ENCODE measurements at places on chromosomes 3 and 15.

DNA sequence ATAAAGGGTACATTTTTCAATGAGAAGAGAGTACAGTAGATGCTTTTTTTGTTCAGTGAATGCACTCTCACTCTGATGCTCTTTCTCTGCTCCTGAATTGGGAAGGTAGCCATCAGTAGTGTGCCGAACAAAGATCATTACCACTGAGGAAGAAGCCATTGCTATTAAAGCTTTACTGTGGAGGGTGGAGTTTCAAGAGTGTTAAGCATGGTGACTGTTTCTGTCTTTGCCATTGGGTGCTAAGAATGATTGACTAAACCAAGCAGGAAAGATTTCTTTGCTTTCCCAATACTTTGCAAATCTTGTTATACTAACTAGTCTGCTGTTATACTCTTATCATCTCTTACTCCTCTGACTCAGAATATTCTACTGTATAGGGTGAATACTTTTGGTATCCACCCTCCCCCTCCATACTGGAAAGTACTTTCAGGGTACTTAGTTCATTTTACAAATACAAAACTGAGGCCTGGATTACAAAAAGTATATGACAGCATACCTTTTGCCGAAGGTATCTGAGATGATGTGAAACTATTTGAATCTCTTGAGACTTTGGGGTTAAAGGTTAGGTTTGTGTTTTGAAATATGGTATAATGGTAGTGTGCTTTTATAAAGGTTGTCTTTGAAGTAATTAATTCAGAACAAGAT is 1.7 kb downstream of the RAB11A start:
- no peak for DNase-seq

- DNase-seq: no peak
Measured at GRCh38 chr3:173709026-173709425, 311.5 kb downstream of the NLGN1 start.

- DNase-seq: no peak
Measured at GRCh38 chr3:186628756-186629155, 11.4 kb upstream of the FETUB start.

GRCh38 chr3:53806182-53807116 is 39.8 kb downstream of the CHDH start:
- DNase-seq: no peak

DNA sequence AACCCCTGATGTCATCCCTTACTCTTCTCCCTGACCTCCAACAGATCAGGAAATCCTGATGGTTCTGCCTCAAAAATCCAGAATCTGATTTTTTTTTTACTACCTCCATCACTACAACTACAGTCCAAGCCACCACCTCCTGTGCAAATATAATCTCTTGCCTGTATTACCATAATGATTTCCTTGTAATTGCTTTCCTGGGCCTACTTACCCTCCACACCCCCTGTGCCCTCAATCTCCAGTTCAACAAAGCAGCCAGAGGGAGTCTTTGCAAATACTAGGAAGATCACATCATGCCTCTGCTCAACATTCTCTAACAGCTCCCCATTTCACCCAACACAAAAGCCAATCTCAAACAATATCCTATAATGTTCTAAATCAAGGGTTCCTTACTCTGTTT is 159.9 kb downstream of the FMN1 start:
- DNase-seq: no peak

DNA sequence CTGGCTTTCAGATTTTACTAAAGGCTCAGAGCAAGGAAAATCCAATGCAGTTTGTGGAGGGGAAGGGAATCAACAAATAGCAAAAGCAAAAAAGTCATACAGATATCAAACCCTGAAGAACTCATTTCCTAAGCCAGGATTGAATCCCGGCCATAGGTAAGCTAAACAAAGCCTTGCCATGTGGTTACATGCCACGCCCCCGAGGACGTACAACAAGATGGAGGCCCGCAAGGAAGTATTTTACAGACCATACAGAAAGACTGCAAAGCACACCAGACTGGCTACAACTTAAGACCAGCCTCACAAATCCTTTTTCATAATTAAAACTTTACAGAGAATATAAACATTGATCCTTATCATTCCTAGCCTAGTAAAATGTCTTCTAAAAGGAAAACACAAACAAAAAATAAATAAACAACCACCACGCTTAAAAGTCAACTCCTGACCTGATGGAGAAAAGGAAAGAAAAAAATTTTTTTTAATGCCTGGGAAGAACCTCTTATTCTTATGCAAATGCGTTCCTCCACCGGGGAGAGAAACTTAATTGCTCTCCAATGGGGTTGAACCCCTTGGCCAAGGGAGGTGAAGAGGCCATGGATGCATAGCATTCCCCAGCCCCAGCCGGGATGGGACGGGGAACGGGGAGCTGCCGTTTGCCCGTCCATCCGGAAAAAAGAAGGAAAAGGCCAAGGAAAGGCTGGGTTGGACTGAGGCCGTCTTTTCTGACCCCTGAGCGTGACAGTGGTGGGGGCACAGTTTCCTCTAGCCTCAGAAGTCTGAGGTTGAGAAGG is 39.3 kb downstream of the IL1RAP start:
- DNase-seq: no peak

DNA sequence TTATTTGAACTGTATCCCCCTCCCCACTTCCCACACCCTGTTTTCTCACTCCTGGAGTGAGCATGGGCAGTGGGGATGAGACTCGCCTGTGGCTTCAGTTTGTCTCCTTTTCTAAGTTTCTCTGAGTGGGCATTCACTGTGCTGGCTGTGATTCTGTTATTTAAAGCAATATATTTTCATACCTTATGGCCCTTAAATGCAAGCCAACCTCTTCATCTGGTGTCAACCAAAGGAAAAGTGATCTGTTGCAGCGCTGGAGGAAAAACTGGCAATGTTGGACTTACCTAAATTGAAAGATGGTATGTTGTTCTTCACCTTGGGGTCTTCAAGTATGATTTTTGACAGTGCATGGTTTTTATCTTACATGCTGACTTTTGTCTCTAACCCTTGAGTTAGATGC is 56.1 kb downstream of the RBM6 start:
- no peak for DNase-seq

DNA sequence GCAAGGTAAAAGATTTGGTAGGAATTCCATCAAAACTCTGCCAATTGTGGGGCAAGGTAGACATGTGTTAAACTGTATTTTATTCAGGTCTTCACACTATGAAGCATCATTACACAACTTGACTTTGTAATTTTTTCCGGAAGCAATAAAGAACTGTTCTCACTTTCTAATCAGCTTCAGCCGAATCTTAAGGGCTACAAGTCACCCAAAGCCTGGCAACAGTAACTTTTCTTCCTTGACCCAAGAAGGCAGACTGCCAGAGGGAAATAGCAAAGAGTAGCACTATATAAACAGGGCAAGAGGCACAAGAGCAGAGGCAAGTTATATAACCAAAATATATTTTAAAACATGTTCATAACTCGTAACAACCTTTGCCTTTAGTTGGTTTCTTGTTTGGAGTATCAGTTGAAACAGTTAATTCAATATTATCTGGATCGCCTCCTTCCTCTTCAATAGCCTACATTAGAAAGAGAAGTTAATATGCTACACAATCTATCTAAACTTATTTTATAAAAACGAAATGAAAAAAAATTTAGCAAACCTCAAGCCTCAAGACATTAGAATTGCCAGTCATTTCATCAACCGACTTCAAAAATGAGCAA is 1.4 kb downstream of the SLTM start:
- peak; percentile 58 for DNase-seq

DNA sequence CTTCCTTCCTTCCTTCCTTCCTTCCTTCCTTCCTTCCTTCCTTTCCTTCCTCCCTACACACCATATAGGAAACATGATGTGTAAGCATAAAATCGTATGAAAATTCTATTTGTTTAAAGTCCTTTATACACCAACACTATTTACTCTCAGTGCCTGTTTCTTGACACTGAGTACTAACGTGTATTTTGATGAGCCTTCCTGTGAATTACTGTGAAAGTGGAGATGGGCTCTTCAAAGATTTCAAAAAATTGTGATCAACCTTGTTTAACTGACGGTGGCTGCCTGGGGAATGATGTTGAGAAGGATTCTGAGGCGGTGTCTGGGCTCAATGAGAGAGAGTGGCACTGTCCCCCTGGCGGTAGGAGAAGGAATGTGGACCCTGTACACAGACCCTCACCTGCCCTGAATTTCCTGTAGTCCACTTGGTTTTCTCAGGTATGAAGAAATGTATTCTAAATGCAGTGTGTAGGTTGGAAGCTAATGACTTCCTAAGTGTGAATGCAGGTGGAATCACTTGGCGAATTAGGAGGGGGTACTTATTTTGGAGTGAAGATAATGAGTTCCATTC is 237.9 kb downstream of the GAP43 start:
- DNase-seq: no peak

DNA sequence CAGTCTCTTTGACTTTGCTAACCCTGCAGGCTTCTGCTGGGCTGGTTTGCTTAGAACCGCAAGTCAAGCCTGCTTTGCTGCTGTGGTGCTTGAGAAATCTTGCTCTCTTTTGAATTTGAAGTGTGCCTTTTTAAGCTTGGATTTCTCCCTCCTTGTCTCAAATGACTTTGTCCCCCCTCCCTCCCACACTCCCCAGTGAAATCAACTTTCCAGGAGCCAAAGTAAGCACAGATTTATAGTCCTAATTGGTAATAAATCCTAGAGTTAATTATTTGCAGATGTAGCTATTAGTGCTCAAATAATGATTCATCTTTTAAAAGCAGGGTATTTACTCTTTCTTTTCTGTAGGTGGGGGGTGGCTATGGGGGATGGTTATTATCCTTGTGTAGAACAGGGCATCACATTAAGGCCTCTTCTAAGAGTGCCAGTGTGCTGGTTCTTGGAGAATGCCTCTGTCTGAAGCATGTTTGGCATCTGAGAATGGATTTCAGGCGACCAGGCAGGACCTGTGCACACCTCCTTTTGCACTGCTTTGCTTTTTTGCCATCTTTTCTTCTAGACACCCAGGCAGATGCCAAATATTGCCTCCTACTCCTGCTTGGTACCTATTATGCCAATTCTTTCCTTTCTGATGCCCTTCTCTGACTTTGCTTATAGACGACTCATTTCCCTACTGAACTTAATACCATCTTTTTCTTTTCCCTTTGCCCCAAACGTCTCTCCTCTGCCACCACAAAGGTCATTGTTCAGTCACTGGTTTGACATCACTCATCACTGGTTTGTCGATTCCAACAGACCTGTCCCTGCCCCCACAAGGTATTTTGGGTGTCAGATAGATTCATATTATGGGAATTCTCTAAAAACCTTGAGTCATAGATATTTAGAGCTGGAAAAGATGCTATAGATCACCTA is 50.7 kb downstream of the CLDN11 start:
- no peak for DNase-seq

Data from hematopoietic multipotent progenitor cell treated with erythropoietin and hydrocortisone succinate and interleukin-3 and kit ligand, for 17 days (in vitro differentiated cells).